ENCODE measurements at places on chromosomes 5 and 9.
A peak's percentile ranks its signal among the peaks of the same experiment; 100 is the strongest.

DNA sequence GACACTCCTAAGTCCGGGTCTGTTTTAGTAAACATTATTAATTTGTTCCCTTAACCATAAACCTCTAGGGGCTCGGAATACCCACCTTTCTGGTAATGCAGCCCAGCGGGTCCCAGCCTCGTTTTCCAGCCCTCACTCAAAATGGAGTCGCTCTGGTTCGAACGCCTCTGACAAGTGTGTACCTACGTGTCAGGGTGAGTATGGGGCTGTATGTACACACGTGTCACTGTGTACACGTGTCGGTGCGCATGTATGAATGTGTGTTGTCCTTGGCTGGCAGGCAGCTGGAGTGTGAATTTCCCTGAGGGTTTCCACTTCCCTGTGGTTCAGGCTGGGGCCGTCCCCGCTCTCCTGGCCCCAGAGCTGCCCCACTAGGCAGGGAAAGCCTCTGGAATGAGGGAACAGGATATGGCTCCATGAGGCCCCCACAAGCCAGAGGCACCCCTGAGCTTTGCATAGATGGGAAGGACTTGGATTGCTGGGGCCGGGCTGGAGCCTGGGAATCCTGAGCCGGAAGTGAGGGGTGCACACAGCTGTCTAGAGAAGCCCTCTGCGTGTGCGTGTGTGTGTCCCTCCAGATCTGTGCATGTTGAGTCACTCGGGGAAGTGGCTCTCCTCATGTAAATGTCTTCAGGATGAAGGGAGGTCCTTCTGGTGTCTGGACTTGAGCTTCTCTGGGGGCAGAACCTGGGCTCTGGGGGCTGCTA, 160.8 kb upstream of the IER5L start:
- peaks cover 4% of the 10 kb centered on the region for H3K27me3 ChIP-seq
- H3K27ac ChIP-seq = no peak overlapping the region
- H3K4me3 ChIP-seq = no peak overlapping the region
- H3K4me1 ChIP-seq = peaks cover 19% of the 10 kb centered on the region
- H3K36me3 ChIP-seq = no peaks in the 10 kb centered on the region

DNA sequence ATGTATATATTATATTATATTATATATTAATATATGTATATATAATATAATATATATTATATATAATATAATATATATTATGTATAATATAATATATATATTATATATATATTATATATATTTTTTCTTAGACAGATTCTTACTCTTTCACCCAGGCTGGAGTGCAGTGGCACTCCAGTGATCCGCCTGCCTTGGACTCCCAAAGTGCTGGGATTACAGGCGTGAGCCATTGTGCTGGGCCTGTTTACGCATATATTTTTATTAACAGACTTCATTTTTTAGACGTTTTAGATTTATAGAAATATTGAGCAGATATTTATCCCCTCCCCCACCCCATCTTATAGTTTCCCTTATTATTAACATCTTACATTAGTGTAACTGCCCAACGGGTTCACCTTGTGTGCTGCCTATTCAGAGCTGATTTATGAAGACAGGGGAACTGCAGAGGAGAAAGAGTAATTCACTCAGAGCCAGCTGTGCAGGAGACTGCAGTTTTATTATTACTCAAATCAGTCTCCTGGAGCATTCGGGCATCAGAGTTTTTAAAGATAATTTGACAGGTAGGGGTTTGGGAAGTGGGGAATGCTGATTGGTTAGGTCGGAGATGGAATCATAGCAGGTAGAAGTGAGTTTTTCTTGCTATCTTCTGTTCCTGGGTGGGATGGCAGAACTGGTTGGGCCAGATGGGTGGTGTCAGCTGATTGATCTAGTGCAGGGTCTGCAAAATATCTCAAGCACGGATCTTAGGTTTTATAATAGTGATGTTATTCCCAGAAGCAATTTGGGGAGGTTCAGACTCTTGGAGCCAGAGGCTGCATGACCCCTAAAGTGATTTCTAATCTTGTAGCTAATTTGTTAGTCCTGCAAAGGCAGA, 93.4 kb downstream of the UNC13B start:
- H3K27ac ChIP-seq = peak overlapping the region; percentile 90
- DNase-seq = no peak
- H3K4me3 ChIP-seq = peak overlapping the region; percentile 12
- H3K36me3 ChIP-seq = peaks cover 6% of the 10 kb centered on the region
- no peaks in the 10 kb centered on the region for H3K27me3 ChIP-seq
- H3K4me1 ChIP-seq = peaks cover 33% of the 10 kb centered on the region

DNA sequence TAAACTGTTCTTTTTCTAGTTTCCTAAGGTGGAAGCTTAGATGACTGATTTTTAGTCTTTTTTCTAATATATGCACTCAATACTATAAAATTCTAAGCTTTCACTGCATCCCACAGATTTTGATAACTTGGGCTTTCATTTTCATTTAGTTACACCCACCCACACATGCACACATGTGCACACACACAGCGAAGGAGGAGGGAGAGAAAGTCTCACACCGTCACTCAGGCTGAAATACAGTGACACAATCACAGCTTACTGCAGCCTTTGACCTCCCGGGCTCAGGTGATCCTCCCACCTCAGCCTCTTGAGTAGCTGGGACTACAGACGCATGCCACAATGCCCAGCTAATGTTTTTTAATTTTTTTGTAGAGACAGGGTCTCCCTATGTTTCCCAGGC, 96.5 kb downstream of the SMIM23 start:
- H3K4me1 ChIP-seq = peaks cover 4% of the 10 kb centered on the region
- no peak for DNase-seq
- peaks cover 29% of the 10 kb centered on the region for H3K36me3 ChIP-seq

DNA sequence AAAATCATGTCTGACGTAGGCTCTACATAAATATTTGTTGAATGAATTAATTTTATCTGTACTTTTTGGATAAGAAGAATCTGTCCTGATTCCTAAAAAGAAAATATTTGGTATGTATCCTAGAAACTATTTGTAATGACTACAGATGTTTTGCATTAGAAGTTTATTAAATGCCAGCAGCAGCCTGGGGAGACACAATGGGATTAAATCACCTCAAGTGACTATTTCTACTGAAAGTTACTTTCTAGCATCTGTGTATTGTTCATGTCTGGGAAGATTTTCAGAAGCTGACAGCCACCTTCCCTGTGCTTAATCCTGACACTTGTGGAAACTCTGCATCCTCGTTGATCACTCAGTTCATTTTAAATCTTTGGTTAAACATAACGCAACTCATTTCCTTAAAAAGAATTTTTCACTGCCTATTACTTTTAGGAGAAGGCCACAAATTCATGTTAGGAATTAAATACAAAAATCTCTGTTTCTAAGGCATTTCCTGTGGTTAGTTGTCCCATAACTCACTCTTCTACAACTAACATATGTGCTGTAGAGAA, 209.3 kb upstream of the PPP1R2B start:
- no peaks in the 10 kb centered on the region for H3K36me3 ChIP-seq
- H3K27ac ChIP-seq = no peak overlapping the region
- H3K4me3 ChIP-seq = no peak overlapping the region
- peaks cover 7% of the 10 kb centered on the region for H3K27me3 ChIP-seq
- peaks cover 17% of the 10 kb centered on the region for H3K4me1 ChIP-seq
- DNase-seq = no peak

- DNase-seq = no peak
- no peaks in the 10 kb centered on the region for H3K36me3 ChIP-seq
- no peak overlapping the region for H3K4me3 ChIP-seq
Measured at GRCh38 chr5:107570181-107570580, 100.6 kb downstream of the EFNA5 start.

DNA sequence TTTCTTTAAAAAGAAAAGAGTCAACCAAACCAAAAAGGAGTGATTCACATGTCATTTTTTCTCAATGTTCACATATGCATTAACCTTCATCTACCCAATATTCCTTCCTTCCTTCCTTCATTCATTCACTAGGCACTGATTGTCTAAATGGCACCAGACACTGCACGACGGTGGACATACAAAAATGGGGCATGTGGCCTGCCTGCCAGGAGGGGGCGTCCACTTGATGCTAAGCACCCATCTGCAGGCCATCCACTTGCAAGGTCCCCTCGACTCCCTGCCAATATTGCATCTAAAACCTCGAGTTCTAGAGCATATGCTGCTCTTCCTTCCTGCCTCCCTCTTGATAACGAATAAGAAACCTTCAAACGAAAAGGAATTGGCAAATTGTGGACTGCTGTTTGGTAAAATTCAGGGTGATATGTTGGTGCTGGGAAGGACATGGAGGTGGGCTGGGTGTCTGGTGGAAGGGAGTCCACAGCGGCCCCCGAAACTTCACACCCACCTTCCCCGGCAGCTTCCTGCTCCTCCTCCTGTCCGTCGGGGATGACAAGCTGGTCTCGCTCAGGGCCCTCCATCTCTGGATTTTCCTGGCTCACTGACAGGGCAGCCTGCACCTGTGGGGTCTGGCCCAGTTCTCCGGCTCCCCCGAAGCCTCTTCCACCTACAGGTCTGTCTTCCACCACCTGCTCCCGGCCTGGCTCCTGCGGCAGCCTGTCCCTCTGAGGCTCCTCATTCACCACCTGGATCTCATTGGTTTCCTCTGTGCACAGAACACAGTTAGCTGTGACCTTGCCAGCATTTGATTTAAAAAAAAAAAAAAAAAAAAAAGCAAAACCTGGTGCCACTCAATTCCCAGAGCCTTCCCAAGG, 64.3 kb downstream of the GOLM1 start:
- H3K27me3 ChIP-seq = no peaks in the 10 kb centered on the region
- H3K36me3 ChIP-seq = peaks cover 53% of the 10 kb centered on the region
- peaks cover 6% of the 10 kb centered on the region for H3K4me1 ChIP-seq

DNA sequence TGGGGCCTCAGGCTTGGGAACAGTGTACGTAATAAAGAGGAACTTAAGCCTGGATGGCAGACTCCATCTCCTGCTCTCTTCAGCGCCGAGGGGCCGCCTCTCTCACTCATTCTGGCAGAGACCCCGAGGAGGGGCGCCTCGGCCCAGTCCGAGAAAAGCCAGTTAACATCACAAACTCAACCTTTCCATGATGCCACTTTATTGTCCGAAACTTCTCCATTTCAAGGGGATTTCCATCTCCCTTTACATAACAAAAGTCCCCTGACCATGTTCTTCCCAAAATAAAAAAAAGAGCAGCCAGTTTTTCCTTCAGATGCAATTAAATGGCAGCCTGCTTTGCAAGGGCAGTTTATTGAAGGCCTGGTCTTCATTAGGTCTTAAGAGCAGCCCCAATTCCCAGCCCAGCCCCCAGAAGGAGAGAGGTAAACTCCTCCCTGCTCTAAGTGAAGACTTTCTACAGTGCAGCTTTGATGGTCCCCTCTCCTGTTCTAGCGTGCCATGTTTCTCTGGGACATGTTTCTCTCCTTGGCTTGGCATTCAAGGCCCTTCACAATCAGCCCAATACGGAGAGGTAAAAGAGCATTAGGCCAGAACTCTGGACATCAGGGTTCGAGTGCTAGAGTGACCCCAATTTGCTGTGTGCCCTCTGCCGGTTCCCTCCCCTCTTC, 19.5 kb upstream of the RAB14 start:
- DNase-seq = no peak
- H3K4me1 ChIP-seq = no peaks in the 10 kb centered on the region
- no peaks in the 10 kb centered on the region for H3K36me3 ChIP-seq
- H3K27ac ChIP-seq = no peak overlapping the region
- H3K27me3 ChIP-seq = peaks cover 2% of the 10 kb centered on the region

- H3K4me3 ChIP-seq = no peak overlapping the region
- no peaks in the 10 kb centered on the region for H3K4me1 ChIP-seq
- H3K36me3 ChIP-seq = no peaks in the 10 kb centered on the region
- no peak overlapping the region for H3K27ac ChIP-seq
Measured at GRCh38 chr5:145588113-145588512, 247.0 kb downstream of the PRELID2 start.

DNA sequence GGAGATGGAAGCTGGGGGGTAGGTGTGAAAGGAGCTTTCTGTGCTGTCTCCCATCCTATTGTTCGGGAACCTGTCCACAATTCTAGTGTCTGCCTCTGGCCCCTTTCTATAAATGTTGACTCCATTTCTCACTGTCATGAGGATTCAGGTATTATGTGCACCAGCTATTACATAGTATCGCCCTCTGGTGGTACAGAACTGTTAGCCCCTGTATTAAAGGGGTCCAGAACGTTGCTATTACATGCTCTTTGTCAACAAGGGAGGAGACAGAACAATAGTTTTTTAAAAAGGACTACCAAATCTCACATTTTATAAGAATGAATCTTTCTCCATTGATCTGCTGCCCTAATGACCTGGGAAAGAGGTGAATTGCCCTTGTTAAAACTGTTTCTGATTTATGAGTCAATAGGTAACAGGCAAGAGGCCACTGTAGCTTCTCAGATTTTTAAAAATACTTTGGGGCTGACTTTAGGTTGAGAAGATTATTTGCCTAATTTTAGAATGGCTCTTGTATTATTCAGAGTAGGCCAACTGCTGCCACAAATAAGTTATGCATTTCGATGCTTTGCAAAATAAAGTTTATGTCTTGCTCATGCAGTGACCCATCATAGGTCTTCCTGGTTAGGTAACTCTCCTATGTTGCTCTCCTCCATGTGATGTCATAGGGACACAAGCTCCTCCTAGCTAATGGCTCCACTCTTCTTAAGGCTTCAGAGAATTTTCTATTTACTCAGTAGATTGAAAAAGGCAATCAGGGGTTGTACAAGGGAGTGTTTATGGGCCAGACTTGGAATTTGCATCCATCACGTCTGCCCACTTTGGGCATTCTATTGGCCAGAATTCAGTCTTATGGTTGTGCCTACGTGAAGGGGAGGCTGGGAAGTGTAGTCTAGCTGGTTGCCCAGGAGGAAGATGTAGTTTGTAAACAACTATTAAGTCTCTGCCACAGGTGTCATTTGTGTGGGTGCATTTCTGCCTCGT, 20.8 kb downstream of the DCANP1 start:
- no peaks in the 10 kb centered on the region for H3K27me3 ChIP-seq
- H3K4me1 ChIP-seq = peaks cover 6% of the 10 kb centered on the region
- no peak overlapping the region for H3K27ac ChIP-seq
- no peaks in the 10 kb centered on the region for H3K36me3 ChIP-seq

DNA sequence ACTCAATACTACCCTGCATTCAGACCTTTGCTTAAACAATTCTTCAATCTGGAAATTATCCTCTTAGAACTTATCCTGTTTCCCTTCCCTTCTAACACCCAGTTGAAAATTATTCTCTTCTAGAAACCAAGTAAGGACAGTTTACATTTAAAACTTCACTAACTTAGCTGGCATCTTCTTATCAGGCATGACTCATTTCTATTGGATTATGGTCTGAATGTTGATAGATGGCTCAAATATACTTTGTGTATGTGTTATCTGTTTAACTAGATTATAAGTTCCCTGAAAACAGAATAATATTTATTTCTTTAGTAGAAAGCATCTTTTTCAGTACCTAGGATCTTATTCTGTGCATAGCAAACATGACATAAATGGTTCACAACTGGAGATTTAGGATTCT, 161.9 kb downstream of the PPP2R2B start:
- no peak for DNase-seq
- no peak overlapping the region for H3K27ac ChIP-seq
- H3K4me1 ChIP-seq = peaks cover 3% of the 10 kb centered on the region
- H3K4me3 ChIP-seq = no peak overlapping the region
- H3K27me3 ChIP-seq = peaks cover 4% of the 10 kb centered on the region

- no peak overlapping the region for H3K27ac ChIP-seq
- H3K4me1 ChIP-seq = peaks cover 11% of the 10 kb centered on the region
- H3K27me3 ChIP-seq = peaks cover 32% of the 10 kb centered on the region
- H3K4me3 ChIP-seq = no peak overlapping the region
- H3K36me3 ChIP-seq = no peaks in the 10 kb centered on the region
- DNase-seq = no peak
Measured at GRCh38 chr9:122377241-122378164, 6.7 kb downstream of the PTGS1 start.

All from progenitor cell of endocrine pancreas (in vitro differentiated cells).